ENCODE measurements at places on chromosomes 13 and 19.

GRCh38 chr19:30942636-30943035 is 406.6 kb downstream of the TSHZ3 start:
- no peak for DNase-seq

DNA sequence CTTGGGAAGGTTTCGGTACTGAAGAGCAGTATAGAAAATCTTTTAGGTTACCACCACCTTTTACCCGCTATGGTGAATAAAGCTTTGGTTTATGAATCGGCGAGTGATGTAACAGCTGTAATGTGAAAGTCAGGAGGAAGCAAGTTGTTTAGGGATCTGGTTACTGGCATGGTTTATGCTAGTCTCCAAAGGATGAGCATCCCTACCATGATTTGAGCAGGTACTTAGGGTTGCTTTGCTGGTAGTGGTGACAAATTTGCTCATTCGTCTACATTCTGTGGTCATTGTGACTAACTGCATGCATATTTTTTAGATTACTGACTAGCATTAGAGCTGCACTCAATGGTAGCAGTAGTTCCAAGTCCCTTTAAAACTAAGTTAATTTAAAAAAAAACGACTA is 104.1 kb downstream of the FRY start:
- DNase-seq, result no peak

GRCh38 chr19:38142176-38143035 is 81.6 kb downstream of the DPF1 start:
- no peak for DNase-seq

DNA sequence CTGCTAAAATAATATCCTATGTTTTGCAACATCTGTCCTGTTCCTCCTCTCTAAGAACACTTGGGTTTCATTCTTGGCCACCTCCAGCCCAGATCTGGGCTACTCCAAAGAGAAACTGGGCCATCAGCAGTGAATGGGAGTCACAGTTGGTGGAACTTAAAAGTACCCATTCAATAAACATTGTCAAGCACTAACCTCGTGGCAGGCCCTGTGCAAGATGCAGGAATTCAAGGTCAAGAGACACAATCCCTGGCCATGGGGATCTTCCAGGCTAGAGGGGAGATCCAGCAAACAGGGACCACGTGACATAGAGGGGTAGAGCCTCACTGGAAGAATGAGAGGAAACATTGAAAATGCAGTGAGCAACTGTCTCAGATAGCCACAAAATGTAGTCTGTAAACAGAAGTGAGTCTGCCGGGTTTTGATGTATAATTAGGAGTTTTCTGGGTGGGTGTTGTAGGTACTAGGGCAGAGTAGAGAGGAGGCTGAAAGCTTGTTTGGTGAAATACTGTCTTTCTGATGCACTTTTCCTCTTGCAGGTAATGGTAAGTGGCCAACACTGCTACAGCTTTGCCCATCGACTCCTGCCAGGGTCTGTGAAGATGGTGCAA is 14.8 kb upstream of the EID2 start:
- DNase-seq, result no peak

DNA sequence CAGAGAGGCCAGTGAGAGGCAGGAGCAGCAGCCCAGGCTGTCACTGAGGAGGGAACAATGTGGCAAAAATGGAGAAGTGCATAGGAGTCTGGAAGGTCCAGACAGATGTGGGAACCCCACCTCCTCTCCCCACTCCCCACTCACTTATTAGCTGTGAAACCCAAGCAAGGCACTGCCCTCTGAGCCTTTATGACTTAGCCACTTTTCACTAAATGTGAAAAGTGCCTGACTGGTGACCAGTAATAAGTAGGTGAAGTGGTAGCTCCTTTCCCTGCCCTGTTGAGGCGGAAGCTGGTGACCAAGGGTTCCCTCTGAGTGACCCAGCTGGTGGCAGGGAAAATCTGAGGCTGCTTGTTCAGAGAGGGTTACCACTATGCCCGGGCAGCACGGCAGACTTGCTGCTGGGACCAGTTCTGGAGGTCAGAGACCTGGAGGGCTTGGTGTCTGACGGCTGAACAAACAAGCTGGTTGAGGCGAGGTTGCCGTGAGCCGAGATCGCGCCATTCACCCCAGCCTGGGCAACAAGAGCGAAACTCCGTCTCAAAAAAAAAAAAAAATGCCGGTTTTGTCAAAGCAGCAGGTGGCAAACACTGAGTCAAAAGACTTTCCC is 80.0 kb downstream of the ZNF429 start:
- DNase-seq, result no peak

- no peak for DNase-seq
Observed at GRCh38 chr19:287381-287871, 3.8 kb downstream of the PLPP2 start.

- DNase-seq, result no peak
Observed at GRCh38 chr13:95437561-95437960, 115.0 kb upstream of the CLDN10 start.

DNA sequence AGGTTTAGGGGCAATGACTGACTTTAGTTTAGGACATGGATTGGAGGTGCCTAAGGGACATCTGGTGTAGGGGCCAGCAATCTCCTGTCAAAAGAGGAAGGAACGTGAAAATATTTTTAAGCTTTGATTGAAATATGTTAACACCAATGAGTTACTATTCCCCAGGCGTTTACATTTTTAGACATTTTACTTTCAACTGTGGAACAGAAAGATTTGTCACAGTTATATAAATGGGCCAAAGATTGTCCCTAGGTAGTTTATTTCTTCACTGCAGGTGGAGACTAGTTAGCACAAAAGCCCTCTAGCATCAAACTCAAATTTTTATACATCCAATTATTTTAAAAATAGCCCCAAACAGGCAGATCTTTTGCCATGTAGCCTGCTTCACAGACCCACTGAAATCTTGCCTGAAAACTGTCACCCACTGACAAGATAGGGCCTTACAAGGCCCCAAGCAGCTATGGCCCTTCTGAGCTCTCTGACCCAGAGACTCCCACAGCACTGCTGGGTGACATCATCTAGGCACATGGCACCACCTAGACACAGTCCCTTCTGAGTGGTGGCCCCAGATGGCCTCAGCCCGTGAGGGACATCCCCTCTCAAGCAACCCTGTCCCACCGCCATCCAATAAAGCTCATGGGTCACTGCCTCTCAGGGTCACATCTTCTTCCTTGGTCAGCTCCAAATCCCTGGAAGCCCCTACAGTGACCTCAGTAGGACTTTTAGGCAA is 64.8 kb upstream of the DOCK9 start:
- DNase-seq, result no peak

GRCh38 chr19:36421749-36422481 is 3.5 kb upstream of the ZFP82 start:
- DNase-seq, result no peak

GRCh38 chr13:30510811-30511371 is 45.2 kb upstream of the HMGB1 start:
- DNase-seq, result no peak

DNA sequence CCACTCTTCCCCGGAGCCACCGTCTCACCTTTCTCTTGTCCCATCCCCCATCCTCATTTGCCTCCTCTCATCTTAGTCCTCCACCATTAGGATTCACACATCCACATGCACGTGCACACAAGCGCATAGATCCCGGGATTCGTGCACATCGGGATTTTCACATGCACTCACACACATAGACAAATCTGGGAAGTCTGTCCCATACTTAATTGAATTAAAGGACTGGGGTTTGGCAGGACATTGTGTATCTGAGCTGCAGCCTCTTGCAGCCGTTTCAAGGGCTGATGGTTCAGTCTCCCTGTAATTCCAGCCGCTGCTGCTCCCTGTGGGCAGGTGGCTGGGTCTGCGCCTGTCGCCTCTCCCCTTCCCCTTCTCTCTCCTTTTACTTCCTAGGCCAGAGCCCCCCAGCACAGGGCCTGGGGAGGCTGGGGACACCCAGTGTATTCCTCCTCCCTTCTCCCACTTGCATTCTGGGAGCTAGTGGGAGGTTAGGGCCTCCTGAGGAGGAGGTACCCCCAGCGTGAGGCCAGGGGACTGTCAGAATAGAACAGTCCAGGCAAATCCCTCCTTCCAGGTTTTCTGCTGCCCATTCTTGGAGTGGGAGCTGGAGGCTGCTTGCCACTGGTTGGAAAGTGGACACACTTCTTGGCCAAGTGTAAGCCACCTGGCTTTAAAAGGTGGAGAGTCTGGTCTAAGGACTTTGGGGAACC is 43.6 kb downstream of the LYL1 start:
- no peak for DNase-seq

GRCh38 chr13:99275093-99275469 is 16.9 kb upstream of the GPR18 start:
- no peak for DNase-seq

DNA sequence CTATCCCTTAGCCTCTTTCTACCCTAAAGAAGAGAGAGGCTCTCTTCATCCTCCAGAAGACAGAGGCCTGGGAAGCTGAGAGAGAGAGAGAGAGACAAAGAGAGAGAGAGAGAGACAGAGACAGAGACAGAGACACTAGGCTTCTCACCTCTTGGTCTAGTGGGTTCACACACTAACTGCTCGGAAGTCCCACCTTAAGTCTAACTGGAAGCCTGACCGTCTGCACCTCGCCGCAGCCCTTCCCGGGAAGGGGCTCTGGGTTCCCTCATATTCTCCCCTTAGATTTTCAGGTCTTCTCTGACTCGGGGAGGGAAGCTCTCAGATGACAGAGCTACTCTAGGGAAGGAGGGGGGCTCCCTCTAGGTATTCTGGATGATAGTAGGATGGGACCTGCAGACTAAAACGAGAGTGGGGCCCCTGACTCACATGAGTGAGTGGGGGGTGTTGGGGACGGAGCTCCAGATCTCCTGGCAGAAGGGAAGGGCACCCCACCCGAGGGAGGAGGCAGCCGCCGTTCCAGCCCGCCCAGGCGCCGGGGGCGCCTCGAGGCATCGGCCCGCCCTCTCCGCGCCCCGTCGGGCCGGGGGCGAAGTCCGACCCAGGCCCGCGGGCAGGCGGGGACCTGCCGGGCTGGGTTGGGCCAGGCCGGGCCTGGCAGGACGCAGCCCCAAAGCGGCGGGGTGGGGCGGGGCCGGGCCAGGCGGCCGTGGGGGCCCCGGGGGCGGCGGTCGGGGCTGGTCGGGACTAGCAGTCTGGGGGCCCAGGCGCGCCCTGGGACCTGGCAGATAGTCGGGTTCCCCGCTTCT is 2.0 kb upstream of the JUNB start:
- DNase-seq, result no peak

- DNase-seq, result no peak
Observed at GRCh38 chr13:105670179-105670990, 865.1 kb downstream of the EFNB2 start.

DNA sequence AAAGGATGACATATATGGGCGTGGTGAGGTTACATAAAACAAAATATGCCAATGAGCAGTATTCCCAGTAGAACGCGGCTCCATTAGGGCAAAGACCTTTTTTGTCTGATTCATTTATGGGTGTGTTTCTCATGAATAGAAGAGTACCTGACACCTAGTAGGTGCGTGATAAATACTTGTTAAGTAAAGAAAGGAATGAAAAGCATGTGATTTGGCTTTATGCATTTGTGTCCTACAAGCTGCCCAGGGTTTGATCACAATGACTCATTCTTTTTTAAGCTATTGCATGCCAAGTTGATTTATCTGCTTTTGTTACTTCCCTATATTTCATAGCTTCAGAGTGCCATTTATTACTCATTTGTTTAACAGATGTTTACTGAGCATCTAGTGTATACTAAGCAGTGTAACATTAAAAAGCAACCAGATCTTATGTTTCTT is 19.1 kb upstream of the KCTD4 start:
- DNase-seq, result no peak

- no peak for DNase-seq
Observed at GRCh38 chr19:5059213-5059574, 90.3 kb downstream of the KDM4B start.

- no peak for DNase-seq
Observed at GRCh38 chr13:59623206-59623915, 540.4 kb downstream of the DIAPH3 start.

- no peak for DNase-seq
Observed at GRCh38 chr13:24389506-24389905, 80.1 kb downstream of the C1QTNF9 start.

DNA sequence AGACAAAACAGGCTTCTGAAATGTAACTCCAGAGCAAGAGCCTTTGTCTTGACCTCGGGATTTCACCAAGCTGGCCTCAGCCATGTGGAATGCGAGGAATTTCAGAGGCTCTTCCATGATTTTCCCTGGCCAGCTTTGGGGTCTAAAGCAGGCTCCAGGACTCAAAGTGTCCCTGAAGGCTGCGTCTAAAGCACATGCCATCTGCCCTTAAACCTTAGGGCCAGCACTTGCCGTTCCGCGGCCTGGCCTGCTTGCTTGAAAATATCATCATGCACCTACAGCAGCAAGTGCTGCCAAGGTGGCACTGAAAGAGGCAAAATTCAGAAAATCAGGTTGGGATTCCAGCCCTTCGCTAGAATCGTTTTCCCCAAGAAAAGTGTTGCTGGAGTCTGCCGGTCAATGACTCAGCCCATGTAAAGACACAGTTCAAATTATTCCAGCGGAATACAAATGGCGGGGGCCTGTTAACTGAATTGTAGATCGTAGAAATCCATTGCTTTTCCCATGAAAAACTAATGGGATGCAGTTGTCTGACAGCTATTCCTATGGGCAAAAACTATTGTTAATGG is 105.7 kb upstream of the RAP2A start:
- no peak for DNase-seq

DNA sequence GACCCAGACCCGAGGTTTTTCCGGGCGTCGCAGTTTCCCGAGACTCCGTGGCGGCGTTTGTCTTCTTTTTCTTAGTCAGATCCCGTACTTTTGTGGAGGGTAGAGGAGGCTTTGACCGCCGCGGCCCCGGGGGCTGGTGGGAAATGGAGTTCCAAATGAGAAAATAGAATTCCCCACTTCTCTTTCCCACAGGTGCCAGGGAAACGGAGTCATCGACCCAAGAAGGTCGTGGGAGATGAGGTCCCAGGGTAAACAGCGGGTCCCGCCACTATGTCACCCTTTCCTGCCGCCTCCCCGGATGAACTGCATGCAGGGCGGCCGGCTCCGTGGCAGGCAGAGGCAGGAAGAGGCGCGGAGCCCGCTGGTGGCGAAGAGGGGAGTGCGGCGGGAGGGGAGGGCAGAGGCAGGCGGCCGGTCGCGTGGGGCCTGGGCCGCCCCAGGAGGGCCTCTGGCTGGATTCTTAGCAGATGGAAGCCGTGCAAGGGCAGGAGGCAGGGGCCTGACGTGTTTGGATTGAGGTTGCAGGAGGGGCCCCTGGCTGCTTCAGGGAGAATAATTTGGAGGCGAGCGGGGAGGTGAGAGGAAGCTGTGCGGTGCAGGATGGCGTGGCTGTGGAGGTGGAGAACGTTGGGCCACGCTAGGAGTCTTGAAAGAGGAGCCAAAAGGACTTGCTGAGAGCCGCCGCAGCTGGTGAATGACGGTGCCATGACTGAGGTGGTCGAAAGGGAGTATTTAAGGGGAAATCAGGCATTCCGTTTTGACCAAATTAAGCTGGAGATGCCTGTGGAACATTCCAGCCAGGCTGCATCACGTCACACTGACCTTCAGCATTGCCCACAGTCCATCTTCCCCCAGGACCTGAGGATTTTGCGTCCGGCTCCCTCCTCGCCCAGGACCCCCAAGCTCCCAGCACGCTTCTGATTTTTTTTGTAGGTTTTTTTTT is 11.7 kb downstream of the CYTH2 start:
- DNase-seq, result no peak

Measured in GOT3 (cell line).